Cardiac septum (tissue), 1 donor: ENCODE measurements at places on chromosomes 4 and X. TPM values are rescaled to one million over a fixed set of nuclear protein-coding genes. Genes with fewer than 3 reads are reported as not detected.

Gene FAM47B
- total RNA-seq: not detected

Gene FHDC1
- total RNA-seq: 0.22 TPM

DNA sequence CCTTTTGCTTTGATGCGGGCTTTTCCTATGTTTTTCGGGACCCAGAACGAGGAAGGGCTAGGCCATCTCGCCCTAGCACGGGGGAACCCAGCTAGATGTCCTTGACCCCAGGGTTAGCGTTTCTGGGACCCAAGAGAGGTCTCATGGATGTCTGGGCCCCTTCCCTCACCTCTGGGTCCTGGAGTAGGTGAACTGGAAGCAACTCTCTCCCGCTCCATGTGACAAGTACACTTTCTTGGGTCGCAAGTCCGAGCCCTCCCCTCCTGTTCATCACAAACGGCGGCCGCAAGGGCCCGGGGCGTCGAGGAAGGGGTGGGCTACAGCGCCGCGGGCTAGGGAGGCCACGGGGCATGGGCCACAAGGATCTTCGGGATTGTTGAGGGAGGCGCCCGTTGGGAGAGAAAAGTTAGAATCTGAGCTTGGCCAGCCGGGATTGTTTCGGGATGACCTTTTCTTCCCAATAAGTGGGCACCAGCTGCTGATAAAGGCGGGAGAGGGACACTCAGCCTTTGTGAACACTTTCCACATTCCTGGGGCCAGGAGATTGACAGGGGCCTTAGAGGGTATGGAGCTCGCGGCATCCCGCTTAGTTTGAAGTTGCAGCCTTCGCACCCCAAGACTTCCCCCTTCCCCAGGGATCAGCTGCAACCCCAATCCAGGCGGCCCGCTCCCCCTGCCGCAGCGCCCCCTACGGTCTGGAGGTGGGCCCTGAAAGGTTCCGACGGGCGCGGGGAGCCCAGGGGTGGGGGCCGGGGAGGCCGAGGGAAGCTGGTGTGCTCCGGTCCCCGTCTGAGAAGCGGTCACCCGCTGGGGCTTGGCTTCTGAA, 136.9 kb upstream of the ZIC3 start:
- no peak for DNase-seq

GRCh38 chr4:102625232-102625930, 124.2 kb downstream of the NFKB1 start:
- no peak for DNase-seq

DNA sequence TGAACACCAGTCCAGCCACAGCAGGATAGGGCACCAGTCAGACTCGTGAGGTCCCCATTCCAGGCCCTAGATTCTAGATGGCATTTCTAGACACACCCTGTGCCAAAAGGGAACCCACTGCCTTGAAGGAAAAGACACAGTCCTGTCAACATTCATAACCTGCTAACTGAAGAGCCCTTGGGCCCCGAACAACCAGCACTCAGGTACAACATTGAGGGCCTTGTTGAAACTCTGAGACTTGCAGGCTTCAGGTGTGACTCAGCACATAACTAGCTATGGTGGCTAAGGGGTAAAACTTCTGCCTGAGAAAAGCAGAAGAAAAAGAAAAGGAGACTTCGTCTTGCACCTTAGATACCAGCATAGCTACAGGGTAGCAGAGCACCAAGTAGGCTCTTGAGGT, 252.9 kb upstream of the GRID2 start:
- DNase-seq: no peak

Gene ARAP2
- 6.6 TPM for total RNA-seq
